ENCODE measurements at places on chromosomes 2 and 18.

GRCh38 chr18:79685281-79685680 lies 5.7 kb downstream of the CTDP1 start:
- no peak for DNase-seq

GRCh38 chr18:21700528-21701075 lies 4.0 kb downstream of the ABHD3 start:
- no peak for DNase-seq

DNA sequence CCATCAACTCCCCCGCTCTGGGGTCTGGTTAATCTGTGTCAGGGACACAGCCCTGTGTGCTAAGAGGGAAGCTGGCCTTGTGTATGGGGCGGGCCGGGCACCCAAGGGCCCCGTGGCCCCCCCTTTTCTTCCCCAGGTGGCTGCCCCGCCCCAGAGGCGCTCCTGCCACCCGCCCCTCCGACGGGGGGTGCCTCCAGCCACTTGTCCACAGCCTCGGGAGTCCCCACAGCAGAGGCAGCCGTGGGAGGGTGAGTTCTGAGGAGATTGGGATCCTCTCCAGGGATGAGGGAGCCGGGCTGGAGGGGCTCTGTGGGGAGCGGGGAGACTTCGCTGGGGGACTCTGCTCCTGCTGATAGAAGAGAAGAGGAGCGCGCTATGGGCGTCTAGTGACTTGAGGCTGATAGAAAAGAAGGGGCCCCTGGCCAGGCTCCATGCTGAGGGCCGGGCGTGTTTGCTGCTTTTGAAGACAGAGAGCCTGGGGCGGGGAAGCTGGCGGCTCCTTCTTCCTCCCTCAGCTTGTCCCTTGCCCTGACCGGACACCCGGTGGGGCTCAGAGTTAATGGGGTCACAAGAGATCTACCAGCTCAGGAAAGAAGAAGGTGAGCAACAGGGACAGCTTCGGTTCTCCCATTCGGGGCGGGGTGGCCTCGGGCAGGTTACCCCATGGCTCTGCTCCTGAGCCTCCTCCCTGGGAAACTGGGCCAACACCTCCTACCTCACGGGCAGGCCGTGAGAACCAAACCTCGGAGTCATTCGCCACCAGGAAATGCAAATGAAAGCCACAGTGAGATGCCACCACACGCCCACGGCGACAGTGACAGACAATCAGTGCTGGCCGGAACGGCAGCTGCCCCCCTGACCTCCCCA lies 89.4 kb upstream of the TAF1B start:
- no peak for DNase-seq

DNA sequence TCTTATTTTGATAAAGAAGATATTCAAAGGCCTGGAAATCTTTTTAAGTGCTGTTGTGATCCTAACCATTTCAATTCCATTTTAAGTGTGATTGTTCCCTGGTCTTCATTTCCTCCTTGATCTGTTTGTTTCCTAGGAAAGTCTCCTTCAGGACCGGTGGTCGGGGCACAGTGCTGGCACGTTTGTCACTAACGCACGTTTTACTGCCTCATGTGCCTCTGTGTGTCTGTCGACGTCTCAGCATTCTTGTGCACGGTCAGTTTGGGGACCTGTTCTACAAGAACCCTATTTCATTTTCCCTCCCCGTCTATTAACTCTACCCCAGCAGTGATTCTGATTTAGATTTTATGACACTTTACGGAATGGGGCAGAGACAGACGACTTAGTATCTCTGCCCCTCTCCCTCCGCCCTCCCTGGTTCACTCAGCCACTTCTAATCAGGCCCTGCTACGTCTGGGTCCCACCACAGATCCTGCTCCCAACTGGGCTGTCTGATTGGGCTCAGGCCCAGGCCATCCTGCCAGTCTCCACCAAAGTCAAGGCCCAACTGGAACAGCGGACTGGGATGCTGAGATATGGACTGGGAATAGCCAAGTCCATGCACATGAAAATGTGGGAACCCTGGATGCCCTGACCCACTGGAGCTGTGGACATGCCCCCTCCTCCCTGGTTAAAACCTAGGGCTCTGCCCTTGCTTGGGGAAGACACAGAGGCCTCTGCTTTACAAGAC lies 95.6 kb downstream of the TWIST2 start:
- DNase-seq = no peak

GRCh38 chr2:237628247-237629187 lies 1.1 kb downstream of the LRRFIP1 start:
- DNase-seq = no peak

DNA sequence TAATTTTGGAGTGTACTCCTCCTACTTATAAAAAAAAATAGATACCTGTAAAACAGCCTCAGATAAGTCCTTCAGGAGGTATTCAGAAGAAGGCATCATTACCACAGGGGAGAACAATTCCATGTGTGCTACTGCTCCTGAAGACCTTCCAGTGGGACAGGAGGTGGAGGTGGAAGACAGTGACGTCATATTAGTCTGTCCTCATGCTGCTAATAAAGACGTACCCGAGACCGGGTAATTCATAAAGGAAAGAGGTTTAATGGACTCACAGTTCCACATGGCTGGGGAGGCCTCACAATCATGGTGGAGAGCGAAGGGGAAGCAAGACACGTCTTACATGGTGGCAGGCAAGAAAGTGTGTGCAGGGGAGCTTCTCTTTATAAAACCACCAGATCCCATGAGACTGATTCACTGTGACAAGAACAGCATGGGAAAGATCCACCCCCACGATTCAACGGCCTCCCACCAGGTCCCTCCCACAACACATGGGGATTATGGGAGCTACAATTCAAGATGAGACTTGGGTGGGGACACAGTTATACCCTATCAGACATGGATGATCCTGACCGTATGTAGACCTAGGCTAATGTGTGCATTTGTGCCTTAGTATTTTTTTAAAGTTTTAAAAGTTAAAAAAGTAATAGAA lies 98.4 kb downstream of the NDUFA10 start:
- no peak for DNase-seq

- no peak for DNase-seq
Measured at GRCh38 chr18:8795586-8796325, 90.4 kb downstream of the MTCL1 start.

DNA sequence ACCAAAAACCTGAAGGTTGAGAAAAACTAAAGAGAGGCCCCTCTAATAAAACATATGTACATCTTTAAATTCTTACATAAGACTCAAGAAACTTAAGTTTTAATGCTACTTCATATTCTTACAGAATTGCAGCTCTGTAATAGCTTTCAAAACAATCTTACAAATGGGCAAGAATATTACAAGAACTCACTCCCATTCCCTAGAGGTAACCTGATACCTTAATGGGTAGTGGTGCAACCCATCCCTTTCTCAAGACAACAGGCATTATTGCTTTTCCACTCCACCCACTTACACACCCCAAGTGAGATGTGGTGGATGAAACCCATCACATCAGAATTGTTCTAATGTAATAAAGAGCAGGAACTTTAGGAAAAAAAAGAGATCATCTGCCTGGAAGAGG lies 103.7 kb downstream of the RBMS1 start:
- DNase-seq = no peak

- no peak for DNase-seq
Measured at GRCh38 chr2:29236074-29236473, 120.9 kb downstream of the CLIP4 start.

DNA sequence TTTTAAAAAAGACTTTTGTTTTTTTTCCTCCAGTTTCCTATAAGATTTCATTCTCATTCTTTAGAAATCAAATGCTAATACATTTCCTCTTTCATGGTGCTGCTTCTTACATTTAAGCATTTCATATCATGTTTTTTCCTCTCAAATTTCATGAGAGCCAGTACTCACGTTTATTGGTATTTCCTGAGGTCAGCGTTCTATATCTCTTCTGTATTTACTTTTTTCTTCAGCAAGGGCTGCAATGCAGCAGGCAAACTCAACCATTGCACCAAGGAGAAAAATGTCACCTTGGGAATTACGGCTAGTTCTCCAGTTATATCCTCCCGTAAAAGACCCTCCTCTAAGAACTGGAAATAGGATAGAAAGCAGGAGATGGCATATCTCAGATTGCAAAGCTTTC lies 32.4 kb downstream of the UPP2 start:
- no peak for DNase-seq

GRCh38 chr2:171154348-171154747 lies 6.3 kb downstream of the TLK1 start:
- DNase-seq = no peak

- no peak for DNase-seq
Measured at GRCh38 chr18:27404855-27405254, 219.7 kb upstream of the CHST9 start.

GRCh38 chr2:133422931-133423351 lies 145.3 kb downstream of the NCKAP5 start:
- no peak for DNase-seq

DNA sequence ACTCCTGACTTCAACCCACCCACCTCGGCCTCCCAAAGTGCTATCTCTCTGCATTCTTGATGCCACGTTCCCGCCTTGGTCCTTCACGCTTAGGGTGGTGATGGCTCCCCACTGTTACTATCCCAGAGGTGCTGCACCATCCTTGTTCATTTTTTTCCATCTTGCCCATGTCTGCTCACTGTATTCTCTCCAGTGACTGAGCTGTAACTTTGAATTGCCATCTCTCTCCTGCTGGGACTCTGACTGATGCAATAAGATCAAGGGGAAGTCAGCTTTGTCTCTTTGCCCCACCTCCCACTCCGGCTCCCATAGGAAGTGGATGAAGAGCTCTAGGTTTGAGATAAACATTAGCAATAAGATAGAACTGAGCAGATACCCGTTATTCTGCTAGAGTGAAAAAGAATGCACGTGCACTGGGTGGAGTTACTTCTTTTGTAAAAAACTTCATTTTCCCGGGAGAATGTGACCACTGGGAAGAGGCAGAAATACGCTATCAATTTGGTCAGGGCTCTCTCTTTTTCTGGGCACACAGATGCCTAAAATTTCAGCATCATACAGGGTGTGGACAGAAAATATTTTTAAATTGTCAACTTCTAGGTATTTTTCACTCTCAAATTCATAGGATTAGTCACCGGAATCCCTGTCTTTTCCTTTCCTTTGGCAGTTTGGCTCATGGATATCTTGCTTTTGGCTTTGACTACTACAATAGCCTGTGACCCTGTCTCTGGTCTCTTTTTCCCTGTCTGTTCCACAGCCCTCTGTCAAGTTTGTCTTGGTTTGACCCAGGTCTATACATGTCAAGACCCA lies 105.4 kb downstream of the POLR1A start:
- no peak for DNase-seq

GRCh38 chr2:214676421-214677089 lies 132.9 kb downstream of the BARD1 start:
- DNase-seq = no peak

DNA sequence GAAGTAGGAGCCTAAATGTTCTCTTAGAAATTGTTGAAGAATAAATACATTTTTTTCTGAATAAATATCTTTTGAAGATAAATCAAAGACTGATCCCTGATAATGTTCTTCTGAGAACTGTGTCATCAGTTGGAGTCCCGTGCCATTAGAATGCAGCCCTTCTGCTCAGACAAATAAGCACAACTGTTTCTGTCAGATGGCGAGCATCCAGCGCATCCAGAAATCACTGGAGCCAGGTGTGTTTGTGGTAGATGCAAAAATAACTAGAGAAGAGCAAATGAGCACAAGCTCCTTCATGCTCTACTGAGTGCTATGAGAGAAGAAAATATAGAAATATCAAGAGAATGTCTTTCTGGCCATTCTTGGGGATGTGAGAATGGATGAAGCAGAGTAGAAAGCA lies 573.7 kb downstream of the THSD7B start:
- DNase-seq = no peak

- DNase-seq = no peak
Measured at GRCh38 chr2:198101688-198102087, 297.3 kb downstream of the PLCL1 start.

DNA sequence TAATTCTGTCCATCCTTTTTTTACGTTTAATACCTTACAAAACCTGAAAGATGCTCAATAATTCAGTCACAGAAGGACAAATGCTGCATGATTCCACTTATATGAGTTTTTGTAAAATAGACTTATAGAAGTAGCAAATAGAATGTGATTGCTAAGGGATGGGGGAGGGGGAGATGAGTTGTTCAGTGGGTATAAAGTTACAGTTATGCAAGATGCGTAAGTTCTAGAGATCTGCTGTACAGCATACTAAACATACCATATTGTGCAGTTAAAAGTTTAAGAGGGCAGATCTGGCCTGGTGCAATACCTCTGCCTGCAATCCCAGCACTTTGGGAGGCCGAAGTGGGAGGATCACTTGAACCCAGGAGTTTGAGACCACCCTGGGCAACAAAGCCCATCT lies 78.8 kb downstream of the TET3 start:
- no peak for DNase-seq

DNA sequence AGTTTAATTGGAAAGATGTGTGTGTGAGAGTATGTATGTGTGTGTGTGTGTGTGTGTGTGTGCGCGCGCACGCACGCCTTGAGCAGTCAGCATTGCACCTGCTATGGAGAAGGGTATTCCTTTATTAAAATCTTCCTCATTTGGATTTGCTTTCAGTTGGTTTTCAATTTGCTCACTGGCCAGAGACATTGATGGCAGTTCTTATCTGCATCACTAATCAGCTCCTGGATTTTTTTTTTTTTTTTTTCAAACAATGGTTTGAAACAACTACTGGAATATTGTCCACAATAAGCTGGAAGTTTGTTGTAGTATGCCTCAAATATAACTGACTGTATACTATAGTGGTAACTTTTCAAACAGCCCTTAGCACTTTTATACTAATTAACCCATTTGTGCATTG lies 48.0 kb downstream of the FEZ2 start:
- no peak for DNase-seq

- DNase-seq = no peak
Measured at GRCh38 chr2:167289651-167290410, 401.6 kb downstream of the XIRP2 start.

DNA sequence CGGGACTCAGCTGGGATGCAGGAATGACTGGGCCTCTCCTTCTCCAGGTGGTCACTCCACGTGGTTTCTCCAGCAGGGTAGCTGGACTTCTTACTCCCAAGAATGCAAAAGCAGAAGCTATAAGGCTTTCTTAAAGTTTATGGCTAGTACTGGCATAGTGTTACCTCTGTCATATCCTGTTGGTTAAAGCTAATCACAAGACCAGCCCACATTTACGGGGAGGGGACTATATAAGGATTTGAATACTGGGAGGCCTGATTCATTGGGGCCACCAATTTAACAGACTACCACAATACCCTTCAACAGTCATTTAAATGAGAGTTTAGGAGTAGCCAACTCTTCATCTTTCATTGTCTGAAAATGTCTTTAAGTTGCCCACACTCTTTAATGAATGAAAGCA lies 94.4 kb upstream of the TSPYL6 start:
- no peak for DNase-seq

- DNase-seq = no peak
Measured at GRCh38 chr2:29855924-29856639, 65.3 kb downstream of the ALK start.

DNA sequence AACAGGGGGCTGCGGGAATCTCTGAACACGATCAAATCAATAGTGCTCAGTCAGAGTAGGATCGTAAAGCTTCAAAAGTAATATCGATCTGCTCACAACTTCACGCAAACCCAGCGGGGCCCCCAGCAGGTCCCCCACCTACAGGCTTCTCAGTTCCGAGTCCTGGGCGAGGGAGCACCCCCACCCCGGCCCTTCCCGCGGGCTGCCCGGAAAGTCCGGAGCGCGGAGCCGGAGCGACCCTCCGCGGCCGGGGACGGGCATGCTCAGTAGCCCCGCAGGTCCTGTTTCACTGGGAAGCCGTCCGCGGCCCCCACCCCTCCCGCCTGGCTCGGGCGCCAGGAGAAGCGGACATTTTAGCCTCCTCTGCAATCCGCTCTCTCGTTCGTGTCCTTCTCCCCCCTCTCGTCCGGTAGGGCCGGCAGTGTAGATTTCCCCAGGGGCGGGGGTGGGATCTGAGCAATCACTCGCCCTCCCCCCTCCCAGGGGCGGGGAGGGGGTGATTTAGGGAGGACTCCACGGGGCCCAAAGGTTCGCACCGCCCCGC lies 3.3 kb upstream of the SPRED2 start:
- peak; percentile 93 for DNase-seq
